IPS-NIHi11 (cell line): ENCODE measurements at places on chromosomes 1 and 21.

DNA sequence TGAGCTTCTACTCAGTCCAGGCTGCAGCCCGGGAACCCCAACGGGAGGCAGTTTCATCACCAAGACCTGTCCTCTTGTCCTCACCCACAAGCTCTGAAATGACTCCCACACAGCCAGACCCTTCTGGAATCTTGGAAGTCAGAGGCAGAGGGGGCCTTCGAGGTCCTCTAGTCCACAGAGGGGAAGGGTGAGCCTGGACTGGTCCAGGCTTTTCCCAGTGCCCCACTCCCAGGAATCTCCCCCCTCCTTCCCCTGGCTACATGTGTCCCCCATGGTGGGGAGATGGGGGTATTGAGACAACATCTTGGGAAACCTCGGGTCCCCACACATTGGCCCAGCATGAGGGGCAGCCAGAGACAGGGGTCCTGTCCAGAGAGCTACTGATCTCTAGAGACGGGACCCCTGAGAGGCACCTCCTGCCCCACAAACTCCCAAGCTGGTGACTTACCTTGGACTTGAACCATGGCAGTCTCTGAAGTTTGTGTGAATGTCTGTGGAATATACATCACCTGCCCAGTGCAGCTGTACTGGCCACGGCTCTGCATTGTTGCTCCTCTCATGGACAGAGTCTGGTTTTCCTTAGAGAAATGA lies 19.4 kb upstream of the SLAMF9 start:
- DNase-seq = no peak

GRCh38 chr1:19644395-19644680 lies 227 bp downstream of the NBL1 start:
- peak; percentile 67 for DNase-seq

GRCh38 chr1:27865821-27866220 lies 6.5 kb upstream of the THEMIS2 start:
- no peak for DNase-seq

DNA sequence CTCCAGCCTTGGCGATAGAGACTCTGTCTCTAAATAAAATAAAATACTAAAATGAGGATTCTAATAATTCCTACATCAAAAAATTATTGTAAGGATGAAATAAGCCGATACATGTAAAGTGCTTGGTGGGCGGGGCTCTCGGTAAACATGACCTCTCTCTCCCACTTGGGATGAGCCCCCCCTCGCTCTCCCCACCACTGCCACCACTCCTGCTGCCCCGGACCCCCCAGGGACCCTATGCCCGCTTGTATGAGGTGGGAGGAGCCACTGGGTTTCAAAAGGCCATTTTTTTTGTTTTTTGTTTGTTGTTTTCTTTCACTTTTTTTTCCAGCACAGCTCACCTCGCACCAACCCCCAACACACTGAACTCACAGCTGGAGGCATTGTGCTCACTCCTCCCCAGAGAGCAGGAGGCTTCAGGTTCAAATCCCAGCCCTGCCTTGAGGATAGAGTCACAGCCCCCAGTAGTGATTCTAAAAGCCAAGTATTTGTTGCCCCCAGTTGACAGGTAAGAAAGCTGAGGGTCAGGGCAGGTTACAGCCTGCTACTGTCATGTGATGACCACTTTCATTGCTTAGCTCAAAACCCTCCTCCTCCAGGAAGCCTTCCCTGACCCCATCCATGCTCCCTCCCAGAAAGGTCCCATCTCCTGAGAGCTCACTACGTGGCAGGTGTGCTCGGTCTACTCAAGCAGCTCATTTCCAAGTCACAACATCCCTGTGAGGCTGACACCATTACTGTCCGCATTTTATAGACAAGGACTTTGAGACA lies 4.2 kb downstream of the SDC3 start:
- DNase-seq = no peak

- no peak for DNase-seq
Measured at GRCh38 chr1:185998391-185998790, 264.2 kb downstream of the HMCN1 start.
